Naive thymus-derived CD4-positive, alpha-beta T cell (primary cell): ENCODE measurements at places on chromosomes 1 and 21. TPM values are rescaled to one million over a fixed set of nuclear protein-coding genes. Genes with fewer than 3 reads are reported as not detected.
A peak's percentile ranks its signal among the peaks of the same experiment; 100 is the strongest.

DNA sequence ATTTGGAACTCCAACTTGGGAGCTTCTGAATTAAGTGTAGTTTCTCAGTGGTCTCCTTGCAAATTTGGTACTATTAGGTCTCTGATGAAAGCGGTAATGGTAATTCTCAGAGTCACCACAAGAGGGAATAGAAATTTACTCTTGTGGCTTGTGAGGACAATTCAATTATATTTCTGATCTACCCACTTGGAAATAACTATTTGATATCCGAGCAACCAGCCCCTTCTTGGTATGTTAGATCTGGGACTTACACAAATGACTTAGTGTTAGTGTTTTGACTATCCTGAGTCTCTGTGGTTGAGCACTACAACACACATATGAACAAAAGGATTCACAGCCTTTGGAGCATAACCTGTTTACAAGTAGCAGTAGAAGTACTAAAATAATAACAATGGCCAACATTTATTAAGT, 68.1 kb downstream of the RPS6KA1 start:
- no peaks in the 10 kb centered on the region for H3K27me3 ChIP-seq
- no peak overlapping the region for H3K27ac ChIP-seq
- no peaks in the 10 kb centered on the region for H3K36me3 ChIP-seq
- peak; percentile 55 for DNase-seq

- no peak for DNase-seq
- H3K4me3 ChIP-seq = no peak overlapping the region
- H3K27ac ChIP-seq = peak overlapping the region; percentile 50
- H3K36me3 ChIP-seq = no peaks in the 10 kb centered on the region
- H3K27me3 ChIP-seq = no peaks in the 10 kb centered on the region
- peaks cover 10% of the 10 kb centered on the region for H3K4me1 ChIP-seq
Observed at GRCh38 chr1:87044424-87044823, 130.0 kb downstream of the HS2ST1 start.

DNA sequence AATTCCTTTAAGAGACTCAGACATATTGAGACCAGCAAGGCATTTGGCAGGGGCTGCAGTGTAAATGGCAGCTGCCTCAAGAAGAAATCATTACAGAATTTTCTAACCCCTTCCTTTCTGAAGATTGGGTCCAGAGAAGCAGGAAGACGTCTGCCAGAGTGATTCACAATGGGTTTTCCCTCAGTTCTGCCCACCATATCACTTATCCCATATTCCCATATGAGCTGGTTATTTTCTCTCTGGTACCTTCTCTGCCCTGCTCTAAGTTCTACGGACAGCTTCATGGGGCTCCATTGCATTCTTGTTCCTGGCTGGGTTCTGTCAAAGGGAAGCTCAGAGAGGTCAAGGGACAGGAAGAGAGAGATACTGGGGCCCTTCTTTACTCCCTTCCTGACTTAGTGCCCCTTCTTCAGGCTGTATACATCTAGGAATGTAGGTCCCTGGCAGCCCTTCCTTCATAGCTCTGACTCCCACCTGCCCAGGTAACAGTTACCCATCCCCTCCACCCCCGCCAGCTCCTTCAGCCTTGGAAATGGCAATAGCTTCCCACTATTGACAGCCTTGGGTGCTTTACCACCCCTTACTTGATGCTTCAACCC, 420.6 kb upstream of the DAB1 start:
- H3K27ac ChIP-seq = no peak overlapping the region
- H3K4me3 ChIP-seq = no peak overlapping the region
- no peaks in the 10 kb centered on the region for H3K27me3 ChIP-seq
- DNase-seq = no peak

The CFHR3 gene
- polyA plus RNA-seq = not detected

- H3K27ac ChIP-seq = no peak overlapping the region
- H3K4me1 ChIP-seq = peaks cover 4% of the 10 kb centered on the region
- H3K4me3 ChIP-seq = no peak overlapping the region
Observed at GRCh38 chr1:7535934-7536878, 234.9 kb upstream of the VAMP3 start.

- H3K27me3 ChIP-seq = peaks cover 4% of the 10 kb centered on the region
- H3K27ac ChIP-seq = no peak overlapping the region
- H3K4me1 ChIP-seq = no peaks in the 10 kb centered on the region
- no peak for DNase-seq
Observed at GRCh38 chr1:112026016-112026415, 36.5 kb upstream of the KCND3 start.

- DNase-seq = no peak
- H3K4me1 ChIP-seq = peaks cover 18% of the 10 kb centered on the region
- H3K27me3 ChIP-seq = no peaks in the 10 kb centered on the region
- peak overlapping the region; percentile 57 for H3K4me3 ChIP-seq
- H3K36me3 ChIP-seq = no peaks in the 10 kb centered on the region
Observed at GRCh38 chr1:27391511-27392095, 819 bp upstream of the GPR3 start.

DNA sequence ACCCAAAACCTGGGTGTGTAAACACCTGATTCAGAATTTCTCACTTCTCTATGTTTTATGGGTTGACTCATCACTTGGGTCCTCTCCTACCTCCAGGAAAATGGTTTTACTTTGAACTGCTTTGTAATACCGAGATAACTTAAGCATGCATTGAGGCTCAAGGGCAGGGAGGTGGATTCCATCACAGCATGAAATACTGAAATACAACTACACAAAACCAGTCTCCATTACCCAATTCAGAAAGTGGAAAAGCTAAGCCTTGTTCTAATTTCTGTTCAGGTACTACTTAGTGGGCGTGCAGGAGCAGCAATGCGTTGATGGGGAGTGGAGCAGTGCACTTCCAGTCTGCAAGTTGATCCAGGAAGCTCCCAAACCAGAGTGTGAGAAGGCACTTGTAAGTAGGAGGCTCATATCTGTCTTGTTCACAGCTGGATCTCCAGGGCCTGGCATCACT, 6.1 kb upstream of the C4BPA start:
- H3K27ac ChIP-seq = no peak overlapping the region
- no peaks in the 10 kb centered on the region for H3K27me3 ChIP-seq
- H3K4me1 ChIP-seq = no peaks in the 10 kb centered on the region
- no peak overlapping the region for H3K4me3 ChIP-seq
- H3K36me3 ChIP-seq = no peaks in the 10 kb centered on the region
- DNase-seq = no peak

DNA sequence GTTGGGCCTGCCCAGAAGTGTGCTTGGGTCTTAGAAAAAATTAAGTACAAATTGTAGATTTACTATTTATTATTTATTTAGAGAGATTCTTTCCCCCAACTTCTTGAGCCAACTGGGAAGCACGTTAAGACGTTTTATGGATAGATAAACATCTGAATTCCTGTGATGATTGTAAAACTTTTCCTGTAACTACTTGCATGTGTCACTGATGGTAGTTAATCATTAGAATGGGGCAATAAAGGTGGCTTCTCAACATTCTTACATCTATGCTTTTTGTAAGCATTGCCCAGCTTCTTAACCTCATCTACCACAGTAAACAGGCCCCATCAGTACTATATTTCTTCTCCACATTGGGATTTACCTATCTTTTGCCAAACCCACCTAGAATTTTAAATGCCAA, 559.8 kb downstream of the LMO4 start:
- no peak for DNase-seq
- no peaks in the 10 kb centered on the region for H3K4me1 ChIP-seq
- no peak overlapping the region for H3K4me3 ChIP-seq
- H3K27me3 ChIP-seq = no peaks in the 10 kb centered on the region
- no peaks in the 10 kb centered on the region for H3K36me3 ChIP-seq

- H3K36me3 ChIP-seq = no peaks in the 10 kb centered on the region
- H3K4me3 ChIP-seq = no peak overlapping the region
- H3K27ac ChIP-seq = no peak overlapping the region
- H3K4me1 ChIP-seq = peaks cover 6% of the 10 kb centered on the region
Observed at GRCh38 chr1:2627746-2628145, 5.1 kb downstream of the MMEL1 start.

The ZBTB40 gene
- polyA plus RNA-seq = 6.2 TPM

The SLC6A17 gene
- polyA plus RNA-seq = not detected

GRCh38 chr1:166127003-166127402, 39.8 kb downstream of the FAM78B start:
- H3K27ac ChIP-seq = no peak overlapping the region
- no peaks in the 10 kb centered on the region for H3K36me3 ChIP-seq
- DNase-seq = no peak
- no peak overlapping the region for H3K4me3 ChIP-seq
- H3K27me3 ChIP-seq = no peaks in the 10 kb centered on the region

- H3K36me3 ChIP-seq = no peaks in the 10 kb centered on the region
- no peak overlapping the region for H3K27ac ChIP-seq
- H3K4me3 ChIP-seq = no peak overlapping the region
- no peaks in the 10 kb centered on the region for H3K4me1 ChIP-seq
Observed at GRCh38 chr1:59767119-59767518, 47.6 kb upstream of the HOOK1 start.

The CELA3B gene
- polyA plus RNA-seq = not detected

DNA sequence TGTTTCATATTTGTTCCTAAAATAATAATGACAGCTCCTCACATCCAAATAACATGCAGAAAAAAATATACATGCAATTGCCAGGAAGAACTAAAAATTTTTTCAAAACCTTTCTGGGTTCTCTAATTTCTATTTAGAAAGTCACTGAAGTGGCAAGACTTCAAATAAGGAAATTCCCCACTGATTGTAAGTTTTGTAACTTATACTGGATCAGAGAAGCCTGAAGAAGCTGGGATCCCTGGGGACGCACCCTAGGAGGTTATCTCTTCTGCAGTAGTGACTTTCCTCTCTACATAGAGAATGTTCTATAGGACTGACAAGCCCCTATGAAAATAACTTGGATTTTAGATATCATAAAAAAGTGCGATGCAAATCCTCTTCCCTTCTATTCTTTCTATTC, 182.6 kb downstream of the MRPL39 start:
- H3K36me3 ChIP-seq = no peaks in the 10 kb centered on the region
- no peak for DNase-seq
- H3K27me3 ChIP-seq = no peaks in the 10 kb centered on the region

GRCh38 chr1:29708796-29709703, 472.7 kb downstream of the PTPRU start:
- H3K27me3 ChIP-seq = no peaks in the 10 kb centered on the region
- no peaks in the 10 kb centered on the region for H3K4me1 ChIP-seq
- no peak overlapping the region for H3K27ac ChIP-seq
- no peak for DNase-seq
- no peak overlapping the region for H3K4me3 ChIP-seq
- H3K36me3 ChIP-seq = no peaks in the 10 kb centered on the region

DNA sequence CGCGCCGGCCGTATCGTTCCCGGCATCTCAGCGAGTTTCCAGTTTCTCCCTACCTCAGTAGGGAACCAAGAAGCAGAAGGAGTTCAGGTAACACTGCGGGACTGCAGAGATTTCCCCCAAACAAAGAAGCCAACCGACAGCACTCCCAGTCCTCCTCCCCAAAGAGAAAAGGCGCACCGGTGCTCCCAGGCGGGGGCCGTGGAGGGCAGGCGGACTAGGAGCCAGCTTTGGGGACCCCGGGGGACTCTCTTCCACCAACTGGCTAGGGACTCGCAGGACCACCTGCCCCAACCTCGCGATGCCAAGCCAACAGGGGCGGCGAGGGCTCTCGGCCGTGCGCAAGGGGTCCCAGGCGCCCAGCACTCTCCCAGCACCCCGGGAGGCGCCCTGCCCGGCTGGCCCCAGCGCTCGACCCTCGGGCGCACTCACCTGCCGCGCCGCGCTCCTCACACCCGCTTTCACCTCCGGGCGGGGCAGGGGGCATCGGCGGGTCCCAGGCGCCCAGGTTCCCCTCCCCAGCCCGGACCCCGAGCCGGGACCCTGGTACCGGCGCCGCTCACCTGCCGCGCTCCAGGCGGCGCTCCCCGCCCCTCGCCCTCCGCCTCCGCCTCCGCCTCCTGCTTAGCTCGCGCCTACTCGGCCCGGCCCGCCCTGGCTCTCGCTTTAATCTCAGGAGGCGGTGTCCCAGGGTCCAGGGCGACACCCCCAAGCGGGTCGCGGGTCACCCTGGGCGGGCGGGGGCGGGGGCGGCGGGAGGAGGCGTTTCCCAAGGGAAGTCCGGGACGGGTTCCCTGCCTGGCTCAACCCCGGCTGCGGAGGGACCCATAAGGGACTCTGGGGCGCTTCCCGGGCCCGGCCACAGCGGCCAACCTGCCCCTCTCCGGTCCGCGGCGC, at the start of gene TMPRSS2:
Gene TMPRSS2 (minus strand): TSS at position 638 of the 894 bp plus-strand sequence. CDS start 10,025 bp downstream, outside the sequence.
- H3K27ac ChIP-seq = no peak within 1 kb of the TSS
- H3K27me3 ChIP-seq = no peaks in the 10 kb centered on the region
- no peaks in the 10 kb centered on the region for H3K4me1 ChIP-seq
- no peak for DNase-seq

- no peak for DNase-seq
- no peaks in the 10 kb centered on the region for H3K27me3 ChIP-seq
- H3K36me3 ChIP-seq = no peaks in the 10 kb centered on the region
Observed at GRCh38 chr1:15046487-15047165, 106.9 kb upstream of the TMEM51 start.

- DNase-seq = no peak
- no peaks in the 10 kb centered on the region for H3K27me3 ChIP-seq
- no peak overlapping the region for H3K27ac ChIP-seq
- H3K36me3 ChIP-seq = no peaks in the 10 kb centered on the region
- H3K4me3 ChIP-seq = no peak overlapping the region
Observed at GRCh38 chr1:55490547-55490946, 275.4 kb upstream of the USP24 start.

- no peak for DNase-seq
- no peak overlapping the region for H3K27ac ChIP-seq
- H3K27me3 ChIP-seq = no peaks in the 10 kb centered on the region
- no peaks in the 10 kb centered on the region for H3K4me1 ChIP-seq
Observed at GRCh38 chr1:25836695-25837094, 16.9 kb downstream of the MTFR1L start.

The ABCA4 gene
- not detected for polyA plus RNA-seq

The FALEC gene
- not detected for polyA plus RNA-seq
